ENCODE measurements at places on chromosomes 4 and X.

DNA sequence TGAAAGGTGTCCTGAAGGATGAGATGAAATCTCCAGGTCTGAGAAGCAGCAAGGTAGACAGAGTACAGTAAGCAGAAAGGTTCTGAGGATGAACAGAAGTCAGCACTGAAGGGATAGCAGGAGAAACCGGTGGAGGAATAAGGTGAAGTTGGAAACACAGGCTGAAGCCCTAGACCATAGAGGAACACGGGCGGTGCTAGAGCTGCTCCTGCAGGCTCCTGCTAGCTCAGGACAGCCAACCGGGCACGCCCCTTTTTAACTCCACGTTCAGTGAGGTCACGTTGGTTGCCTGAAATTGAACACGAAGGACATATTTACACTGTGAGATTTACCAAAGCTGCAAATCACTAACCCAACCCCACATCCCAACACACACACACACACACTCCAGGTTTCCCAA is 1886.4 kb upstream of the AGA start:
- DNase-seq = no peak

DNA sequence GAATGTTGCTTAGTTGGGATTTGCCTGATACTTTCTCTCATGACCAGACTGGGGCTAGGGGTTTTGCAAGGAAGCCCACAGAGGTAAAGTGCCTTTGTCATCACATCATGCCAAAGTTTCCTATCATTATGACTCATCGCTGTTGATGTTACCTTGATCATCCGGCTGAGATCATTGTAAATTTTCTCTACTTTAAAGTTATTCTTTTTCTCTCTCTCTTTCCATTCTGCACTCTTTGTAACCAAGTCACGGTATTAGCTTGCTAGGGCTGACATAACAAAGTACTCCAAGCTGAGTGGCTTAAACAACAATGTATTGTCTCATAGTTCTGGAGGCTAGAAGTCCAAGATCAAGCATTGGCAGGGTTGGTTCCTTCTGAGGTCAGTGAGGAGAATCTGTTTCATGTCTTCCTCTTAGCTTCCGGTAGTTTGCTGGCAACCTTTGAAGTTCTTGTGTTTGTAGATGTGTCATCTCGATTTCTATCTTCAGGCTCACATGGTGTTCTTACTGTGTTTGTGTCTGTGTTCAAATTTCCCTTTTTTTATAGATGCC is 113.0 kb downstream of the DTHD1 start:
- DNase-seq = peak; percentile 37

DNA sequence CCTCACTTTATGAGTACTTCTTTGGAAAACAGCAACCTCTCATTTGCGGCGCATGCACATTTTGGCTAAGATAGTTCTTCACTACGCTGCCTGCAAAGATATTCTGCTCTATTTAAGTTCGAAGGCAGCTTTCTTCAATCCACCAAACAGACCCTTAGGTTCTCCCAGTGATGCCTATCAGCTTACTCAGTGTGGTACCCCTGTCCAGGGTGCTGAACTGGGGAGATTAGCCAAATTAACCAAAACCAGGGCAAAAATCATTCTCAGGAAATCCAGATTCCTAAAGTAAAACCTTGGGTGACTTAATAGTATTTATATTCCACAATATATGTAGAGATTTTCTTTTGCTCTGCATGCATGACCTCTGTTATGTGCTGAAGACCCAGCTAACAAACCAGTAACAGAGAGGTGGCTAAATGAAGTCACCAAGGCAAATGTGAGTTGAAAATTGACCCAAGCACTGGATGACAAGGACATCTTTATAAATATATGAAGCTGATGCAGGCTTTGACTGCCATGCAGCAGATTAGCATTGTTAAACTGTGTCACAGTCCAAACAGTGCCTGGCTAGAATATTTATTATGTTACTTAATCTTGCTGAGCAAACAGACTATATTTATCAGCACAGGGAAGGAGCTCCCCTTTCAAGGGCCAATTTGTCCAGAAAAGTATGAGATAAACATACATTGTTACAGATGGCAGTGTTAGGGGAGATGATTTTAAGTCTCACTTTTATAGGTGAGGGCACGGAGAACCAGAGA is 418.2 kb downstream of the STIM2 start:
- no peak for DNase-seq

DNA sequence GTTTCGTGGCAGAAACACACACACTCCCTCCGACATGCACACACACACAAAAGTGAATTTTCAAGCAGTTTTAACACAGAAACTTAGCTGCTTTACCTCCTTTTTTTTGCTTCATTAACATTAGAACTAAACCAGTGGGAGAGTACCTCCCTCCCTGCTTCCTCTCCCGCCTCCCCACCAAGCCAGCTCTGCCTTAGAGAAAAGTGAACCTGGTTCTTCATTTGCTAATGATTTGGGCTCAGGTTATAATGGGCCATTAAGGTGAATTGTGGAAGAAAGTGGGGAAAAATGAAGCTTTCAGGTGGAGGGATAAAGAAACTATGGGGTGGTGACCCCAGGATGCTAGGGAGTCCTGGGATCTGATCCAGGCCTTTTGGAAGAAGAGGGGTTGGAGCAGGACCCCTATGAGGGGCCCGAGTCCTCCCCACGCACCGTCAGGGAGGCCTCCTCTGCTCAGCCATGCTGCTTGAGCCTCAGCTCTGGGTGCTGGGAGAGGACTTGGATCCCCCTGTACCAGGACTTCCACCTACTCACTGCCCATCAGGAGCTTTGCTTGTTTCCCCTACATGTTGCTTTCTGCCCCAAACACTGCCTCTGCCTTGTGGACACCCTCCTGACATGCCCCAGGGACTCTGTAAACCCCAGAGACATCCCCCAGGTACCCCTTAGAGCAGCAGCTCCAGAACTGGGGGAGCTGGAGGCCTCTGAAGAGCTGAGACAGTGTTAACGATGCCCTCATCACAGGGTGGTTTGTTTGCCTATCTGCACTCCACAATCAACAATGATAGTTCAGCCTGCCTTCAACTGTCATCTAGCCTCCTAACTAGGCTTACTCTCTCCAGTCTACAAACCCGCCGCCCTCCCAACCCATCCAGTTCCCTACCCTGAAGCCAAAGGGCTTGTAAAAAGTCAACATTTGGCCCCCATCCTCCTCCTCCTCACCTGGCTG is 6.5 kb upstream of the JADE1 start:
- no peak for DNase-seq

- DNase-seq = no peak
These were observed 54.4 kb upstream of the GAB1 start for GRCh38 chr4:143282211-143282707.

DNA sequence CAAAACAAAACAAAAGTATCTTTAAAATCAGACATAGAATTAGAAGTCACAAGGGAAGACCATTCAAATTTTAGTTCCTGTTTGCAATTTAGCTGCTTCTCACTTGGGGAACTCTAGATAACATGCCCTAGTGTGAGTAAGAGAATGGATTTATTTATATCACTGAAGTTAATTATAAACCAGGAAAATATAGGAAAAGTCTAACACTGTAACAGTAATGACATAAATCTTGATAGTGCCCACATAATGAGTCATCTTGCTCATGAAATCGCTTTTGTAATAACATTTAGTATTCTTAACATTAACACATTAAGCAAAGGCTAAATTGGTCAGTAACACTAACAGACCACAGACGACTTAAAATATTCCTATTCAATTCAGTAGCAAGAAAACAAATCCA is 710.7 kb downstream of the STPG2 start:
- DNase-seq = no peak

GRCh38 chrX:69551421-69552009 is 47.4 kb downstream of the NALF2 start:
- DNase-seq = no peak

GRCh38 chr4:123423819-123424218 is 27.2 kb downstream of the SPRY1 start:
- no peak for DNase-seq

- no peak for DNase-seq
These were observed 29.2 kb downstream of the EFHC2 start for GRCh38 chrX:44314259-44314734.

- no peak for DNase-seq
These were observed 47.0 kb downstream of the ASIC5 start for GRCh38 chr4:155819066-155819465.

DNA sequence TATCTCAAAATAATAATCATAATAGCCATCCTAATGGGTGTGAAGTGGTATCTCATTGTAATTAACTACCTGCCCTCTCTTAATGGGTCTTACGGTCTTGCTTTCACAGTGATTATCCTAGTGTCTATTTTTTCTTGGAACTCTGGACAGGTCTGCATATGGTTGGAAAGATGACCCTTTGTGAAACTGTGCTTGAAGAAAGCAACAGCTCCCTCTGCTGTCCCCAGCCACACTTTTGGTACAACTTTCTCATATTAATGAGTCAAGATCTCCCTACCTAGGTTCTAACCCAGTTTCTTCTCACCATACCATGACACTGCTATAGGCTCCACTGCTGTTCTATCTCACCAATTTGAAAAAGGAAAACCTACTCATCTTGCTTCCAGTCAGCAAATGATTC is 2.4 kb downstream of the TFDP3 start:
- DNase-seq = no peak

DNA sequence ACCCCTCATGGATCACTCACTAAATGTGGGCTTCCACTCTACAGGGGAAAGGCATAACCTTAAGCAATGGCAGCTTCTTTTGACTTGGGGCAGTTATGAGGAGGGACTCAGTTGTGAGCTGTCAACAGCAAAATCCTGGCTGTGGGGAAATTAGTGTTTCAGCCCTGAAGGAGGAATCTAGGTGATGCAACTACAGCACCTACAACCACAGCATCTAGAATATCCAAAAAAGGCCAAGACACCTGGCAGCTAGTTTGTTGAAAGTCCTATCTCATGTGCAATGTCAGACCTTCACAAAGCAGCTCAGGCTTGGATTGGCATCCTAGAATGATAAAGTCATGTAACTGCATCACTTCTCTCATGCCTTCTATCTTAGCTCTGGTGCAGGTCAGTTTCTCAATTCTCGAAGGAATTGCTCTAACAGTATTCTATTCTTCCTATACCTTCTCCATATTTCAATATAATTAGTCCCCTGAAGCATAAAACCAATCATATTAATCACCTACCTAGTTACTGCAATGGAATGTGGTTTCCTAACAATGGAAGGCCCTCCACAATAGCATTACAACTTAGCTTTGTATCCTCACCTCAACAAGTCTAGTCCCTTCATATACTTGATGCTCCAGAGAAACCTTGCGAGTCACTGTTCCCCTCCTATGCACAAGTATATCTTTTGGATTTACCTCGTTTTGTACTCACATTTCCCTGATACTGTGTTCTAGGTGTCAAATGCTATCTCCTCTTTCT is 5.5 kb upstream of the ANTXR2 start:
- no peak for DNase-seq

GRCh38 chr4:61872983-61873382 is 672.9 kb downstream of the ADGRL3 start:
- no peak for DNase-seq

GRCh38 chr4:5882947-5883346 is 9.9 kb downstream of the CRMP1 start:
- DNase-seq = no peak

DNA sequence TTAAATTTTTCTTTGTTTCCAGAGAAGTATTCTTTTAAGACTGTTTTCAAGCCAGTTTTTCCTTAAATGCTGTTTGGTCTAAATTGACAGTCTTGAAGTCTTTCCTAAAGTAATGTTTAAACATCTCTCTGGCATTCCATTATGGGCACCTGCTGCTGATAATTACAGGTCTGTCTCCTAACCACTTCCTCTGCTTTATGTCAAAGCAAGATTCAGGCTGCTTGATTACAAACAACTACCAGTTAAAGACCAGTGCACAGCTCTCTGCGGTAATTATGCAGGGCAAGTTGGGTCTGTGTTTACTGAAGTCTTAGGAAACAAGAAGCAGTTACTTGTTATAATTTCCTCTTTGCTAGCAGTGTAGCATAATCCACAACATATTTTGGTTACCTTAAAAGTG is 17.6 kb downstream of the UNC5C start:
- DNase-seq = no peak

GRCh38 chr4:37762294-37762990 is 64.0 kb upstream of the PGM2 start:
- no peak for DNase-seq

DNA sequence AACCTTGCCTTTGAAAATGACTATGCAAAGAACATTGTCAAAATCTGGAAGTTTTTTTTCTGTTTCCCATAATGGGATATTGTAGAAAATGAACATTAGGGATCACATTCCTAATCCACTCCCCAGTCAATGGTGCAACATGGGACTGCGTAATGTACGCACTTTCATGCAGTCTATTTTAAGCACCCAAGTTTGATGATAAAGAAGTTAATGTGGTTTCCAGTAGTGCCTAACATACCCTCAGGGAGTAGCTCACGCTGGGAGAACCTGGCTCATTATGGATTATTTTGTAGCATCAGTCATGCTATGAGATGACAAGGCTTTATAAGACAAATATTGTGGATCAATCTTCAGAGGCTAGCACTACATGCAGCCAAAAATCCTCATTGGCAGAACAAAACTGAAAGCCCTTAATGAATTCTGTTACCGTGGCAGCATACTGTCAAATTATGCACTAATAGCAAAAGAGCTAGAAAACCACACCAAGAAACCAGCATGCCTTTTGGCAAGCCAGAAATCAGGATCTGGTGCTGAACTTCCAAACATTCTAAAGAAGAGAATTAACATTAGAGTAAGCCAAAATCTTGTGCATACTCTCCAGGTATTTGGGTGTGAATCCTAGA is 1392.8 kb upstream of the TENM3 start:
- no peak for DNase-seq

GRCh38 chrX:10140264-10140663 is 16.5 kb upstream of the CLCN4 start:
- no peak for DNase-seq

DNA sequence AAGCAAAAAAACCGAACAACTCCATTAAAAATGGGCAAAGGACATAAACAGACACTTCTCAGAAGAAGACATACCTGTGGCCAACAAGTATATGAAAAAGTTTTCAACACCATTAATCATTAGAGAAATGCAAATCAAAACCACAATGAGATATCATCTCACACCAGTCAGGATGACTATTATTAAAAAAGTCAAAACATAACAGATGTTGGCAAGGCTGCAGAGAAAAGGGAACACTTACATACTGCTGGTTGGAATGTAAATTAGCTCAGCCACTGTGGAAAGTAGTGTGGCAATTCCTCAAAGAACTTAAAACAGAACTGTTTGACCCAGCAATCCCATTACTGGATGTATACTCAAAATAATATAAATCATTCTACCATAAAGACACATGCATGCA is 436.3 kb downstream of the KLHL13 start:
- DNase-seq = no peak

- DNase-seq = no peak
These were observed 19.9 kb upstream of the KLHL8 start for GRCh38 chr4:87240341-87240740.

DNA sequence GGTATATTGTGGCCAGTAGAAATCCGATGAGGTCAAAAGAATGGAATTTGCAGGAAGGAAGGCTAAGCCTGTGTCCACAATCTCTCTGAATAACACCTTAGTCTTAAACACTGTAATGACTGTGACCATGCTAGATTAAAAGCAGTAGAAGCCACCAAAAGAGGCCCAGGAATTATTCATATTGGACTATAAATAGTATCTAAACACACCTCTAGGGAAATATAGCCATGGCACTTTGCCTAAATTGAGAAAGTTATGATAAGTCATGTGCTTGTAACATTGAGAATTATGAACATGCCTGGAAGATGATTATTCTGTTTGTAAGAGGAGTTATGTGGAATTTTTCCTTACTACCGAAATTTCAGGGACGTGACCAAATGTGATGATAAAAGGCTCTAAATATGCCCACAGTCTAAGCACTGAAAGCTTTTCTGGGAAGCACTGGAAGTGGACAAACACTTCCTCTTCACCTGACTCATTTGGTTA is 298.5 kb downstream of the KCTD8 start:
- DNase-seq = no peak

GRCh38 chr4:126445596-126445995 is 1130.8 kb downstream of the FAT4 start:
- no peak for DNase-seq
